Motor neuron (in vitro differentiated cells): ENCODE measurements at places on chromosomes 3 and 15.

- ATAC-seq, result peak; percentile 45
Observed at GRCh38 chr3:52787672-52788625, 6.6 kb upstream of the ITIH3 start.

GRCh38 chr15:95429345-95429744, 901.2 kb upstream of the NR2F2 start:
- ATAC-seq, result no peak

DNA sequence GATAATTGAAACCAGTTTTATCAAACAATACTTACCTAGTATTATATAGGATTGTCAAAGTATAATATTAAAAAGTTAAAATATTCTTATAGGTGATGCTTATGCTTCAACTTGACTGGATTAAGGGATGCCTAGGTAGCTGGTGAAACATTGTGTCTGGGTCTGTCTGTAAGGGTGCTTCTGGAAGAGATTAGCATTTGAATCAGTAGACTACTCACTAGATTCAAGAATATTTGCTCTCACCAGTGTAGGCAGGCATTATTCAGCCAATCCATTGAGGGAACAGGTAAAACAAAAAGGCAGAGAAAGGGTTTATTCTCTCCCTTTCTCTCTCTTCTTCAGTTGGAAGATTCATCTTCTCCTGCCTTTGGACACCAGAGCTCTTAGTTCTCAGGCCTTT, 486.8 kb upstream of the GOLIM4 start:
- ATAC-seq, result no peak

DNA sequence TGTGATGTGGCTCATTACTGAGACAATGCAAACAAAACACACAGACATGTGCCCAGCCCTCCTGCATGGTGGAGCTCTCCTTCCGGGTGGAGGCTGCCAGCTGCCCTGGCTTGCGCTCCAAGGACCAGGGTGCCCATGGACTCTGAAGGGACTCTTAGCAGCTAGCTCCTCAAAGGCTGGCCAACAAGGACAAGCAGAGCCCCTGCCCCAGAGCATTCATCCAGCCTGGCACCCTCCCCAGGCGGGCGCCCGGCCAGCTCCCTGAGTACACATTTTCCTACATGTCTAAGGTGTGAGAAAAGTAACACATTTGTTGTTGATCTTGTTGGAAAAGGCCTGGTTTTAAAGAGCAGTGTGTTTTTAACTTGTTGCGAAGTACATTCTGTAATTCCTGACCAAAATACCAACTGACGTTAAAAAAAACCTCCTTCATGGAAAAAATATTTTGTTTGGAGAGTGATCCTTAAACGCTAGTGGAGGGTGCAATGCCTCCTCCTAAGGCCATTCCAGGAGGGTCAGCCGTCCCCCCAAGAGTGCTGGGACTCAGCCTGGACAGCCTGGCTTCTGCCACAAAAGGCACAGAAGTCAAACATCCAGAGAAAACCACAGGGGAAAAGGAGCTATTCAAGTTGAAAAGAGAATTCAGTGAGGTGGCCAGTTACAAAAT, 86.9 kb downstream of the KLF15 start:
- no peak for ATAC-seq

- no peak for ATAC-seq
Observed at GRCh38 chr3:184597829-184598573, 36.4 kb downstream of the EPHB3 start.

DNA sequence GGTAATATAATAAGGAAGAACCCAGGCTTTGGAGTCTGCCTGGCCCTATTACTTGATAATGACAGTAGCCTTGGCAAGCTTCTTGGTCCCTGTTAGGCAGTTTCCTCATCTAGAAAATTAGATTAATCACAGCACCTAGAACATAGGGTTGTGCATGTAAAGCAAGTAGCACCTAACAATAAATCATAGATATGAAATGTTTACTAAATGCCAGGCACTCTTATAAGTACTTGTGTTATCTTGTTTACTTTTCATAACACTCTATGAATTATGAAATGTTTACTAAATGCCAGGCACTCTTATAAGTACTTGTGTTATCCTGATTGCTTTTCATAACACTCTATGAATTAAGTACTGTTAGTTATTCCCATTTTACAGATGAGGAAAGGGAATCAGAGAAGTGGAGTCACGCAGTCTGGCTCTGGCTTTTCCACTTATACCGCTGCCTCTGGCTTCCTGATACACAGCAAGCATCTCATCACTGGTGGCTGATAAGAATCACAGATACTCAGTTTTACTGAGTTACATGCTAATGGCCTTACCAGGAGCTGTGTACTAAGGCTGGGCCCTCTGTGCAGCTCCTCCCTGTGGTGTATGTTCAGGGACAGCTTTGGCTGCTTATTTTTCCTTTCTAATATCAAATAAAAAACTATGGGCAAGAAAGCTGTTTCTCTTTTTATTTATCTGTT, 123.4 kb downstream of the FEZF2 start:
- no peak for ATAC-seq

DNA sequence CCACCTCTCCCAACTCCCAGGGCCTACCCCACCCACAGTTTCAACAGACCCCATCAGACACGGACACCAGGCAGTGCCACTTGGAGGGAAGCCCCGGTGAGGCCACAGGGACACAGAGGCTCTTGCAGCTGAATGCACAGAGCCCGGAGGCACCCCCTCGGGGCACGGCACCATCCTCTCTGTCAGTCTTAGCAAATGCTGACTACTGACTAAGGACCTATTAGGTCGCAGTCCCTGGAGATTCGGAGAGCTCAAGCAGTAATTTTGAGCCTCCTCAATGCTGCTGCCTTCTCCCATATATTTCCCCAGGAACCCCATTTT, 79.9 kb downstream of the VGLL4 start:
- no peak for ATAC-seq

- ATAC-seq, result peak; percentile 46
Observed at GRCh38 chr15:75648156-75649000, 666 bp downstream of the SNX33 start.

- no peak for ATAC-seq
Observed at GRCh38 chr15:50049871-50050270, 69.2 kb downstream of the ATP8B4 start.

DNA sequence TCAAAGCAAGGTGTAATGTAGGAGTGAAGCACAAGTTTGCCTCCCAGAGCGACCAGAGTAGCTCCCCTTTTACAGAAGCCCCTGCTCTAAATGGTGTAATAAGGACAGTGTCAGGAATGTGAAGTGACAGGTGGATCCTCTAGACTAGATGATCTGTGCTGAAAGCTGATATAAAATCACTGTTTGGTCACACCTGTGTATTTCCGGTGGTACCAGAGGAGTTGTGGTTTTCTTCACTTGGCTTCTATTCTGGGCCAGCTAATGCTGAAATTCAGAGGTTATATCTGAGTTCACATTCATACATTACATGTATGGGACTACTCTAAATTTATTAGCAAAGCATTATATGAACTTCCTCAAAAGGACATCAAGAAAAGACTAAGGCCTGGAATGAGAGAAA, 117.4 kb downstream of the IL1RAP start:
- no peak for ATAC-seq

DNA sequence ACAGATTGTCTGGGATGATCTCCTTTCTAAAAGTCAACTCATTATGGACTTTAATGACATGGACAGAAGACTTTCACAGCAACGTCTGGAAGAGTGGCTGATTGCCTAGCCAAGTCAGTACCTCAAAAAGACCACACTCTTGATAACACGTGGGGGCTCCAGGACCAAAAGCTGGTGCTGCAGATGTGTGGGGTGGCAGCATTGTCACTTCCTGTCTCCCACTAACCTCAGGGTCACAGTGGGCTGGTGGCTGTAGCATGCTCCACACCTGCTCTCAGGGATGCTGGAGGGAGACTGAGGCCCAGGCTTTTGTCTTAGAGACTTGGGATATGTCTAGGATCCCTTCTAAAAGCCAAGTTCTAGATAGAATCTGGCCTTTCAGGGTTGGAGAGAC, 118.1 kb downstream of the APBA2 start:
- no peak for ATAC-seq

GRCh38 chr3:4409971-4410573, 57.0 kb downstream of the SUMF1 start:
- ATAC-seq, result no peak

DNA sequence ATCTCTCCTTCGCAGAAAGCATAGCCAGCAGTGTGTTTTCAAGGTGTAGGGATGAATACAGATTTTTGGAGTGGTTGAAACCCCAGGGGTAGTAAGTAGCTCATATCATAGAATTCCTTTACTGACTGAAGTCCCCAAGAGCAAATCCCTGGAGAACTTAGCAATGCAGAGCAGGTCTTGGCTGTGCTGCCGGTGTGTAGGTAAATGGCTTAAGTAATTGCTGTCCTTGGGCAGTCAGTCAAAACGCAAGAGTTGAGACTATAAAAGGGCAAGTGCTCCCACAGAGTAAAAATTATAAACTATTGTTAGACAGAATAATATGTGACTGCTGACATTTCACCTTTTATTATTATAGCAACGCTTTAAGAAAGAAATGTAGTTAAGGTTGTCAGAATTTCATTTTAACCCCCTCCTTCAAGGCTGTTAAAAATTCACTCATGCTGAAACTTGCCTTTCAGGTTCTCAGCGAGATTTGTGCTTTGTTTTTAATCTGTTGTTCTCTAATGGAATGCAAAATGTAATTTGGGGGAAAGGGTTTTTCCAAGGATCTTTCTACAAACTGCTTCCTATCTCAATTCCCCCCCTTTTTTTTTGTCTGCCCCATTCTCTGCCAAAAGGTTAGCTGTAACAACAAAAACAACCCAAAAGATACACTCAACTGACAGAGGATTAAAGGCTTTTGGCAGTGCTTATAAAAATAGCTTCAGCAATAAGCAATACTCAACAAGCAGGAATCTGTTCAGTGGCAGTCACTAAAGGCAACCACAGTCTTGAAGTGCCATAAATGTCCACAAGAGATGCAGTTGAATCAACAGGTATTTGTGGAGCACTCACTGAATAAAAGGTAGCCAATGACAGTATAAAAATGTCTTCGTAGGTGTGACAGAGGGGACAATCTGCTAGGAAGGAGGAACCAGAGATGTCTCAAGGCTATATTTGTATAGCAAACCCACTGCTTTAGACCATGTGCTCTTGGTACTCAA, 105.3 kb downstream of the THRB start:
- ATAC-seq, result no peak

- ATAC-seq, result no peak
Observed at GRCh38 chr3:147370349-147370748, 36.0 kb downstream of the ZIC4 start.

GRCh38 chr3:23519314-23520208, 286.2 kb upstream of the UBE2E1 start:
- ATAC-seq, result peak; percentile 45

DNA sequence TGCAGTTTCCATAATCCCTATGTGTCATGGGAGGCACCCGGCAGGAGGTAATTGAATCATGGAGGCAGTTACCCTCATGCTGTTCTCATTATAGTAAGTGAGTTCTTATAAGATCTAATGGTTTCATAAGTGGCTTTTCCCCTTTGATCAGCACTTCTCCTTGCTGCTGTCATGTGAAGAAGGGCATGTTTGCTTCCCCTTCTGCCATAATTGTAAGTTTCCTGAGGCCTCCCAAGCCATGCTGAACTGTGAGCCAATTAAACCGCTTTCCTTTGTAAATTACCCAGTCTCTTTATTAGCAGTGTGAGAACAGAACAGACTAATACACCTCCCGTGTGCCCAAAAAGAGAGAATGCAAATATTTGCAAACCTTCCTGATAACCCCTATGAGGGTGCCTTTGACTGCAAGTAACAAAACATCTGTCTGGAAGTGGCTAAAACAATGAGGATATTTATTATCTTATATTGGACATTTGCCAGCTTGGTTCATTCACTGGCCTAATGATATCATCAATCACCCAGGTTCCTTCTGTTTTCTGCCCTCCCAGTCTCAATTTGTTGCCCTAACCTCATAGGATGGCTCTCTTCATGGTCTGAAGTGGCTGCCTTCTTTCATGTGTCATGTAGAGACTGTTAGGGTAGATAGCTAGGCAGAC, 68.7 kb downstream of the BHLHE40 start:
- ATAC-seq, result no peak

- peak; percentile 41 for ATAC-seq
Observed at GRCh38 chr15:72833561-72833960, 50.0 kb upstream of the ADPGK start.

GRCh38 chr3:9938966-9939365, 5.3 kb downstream of the CRELD1 start:
- no peak for ATAC-seq

GRCh38 chr3:15339786-15340215, 7.4 kb upstream of the SH3BP5 start:
- ATAC-seq, result no peak

- no peak for ATAC-seq
Observed at GRCh38 chr15:66870880-66871388, 168.9 kb downstream of the SMAD6 start.

- no peak for ATAC-seq
Observed at GRCh38 chr3:25663347-25663868, 1.3 kb downstream of the TOP2B start.

DNA sequence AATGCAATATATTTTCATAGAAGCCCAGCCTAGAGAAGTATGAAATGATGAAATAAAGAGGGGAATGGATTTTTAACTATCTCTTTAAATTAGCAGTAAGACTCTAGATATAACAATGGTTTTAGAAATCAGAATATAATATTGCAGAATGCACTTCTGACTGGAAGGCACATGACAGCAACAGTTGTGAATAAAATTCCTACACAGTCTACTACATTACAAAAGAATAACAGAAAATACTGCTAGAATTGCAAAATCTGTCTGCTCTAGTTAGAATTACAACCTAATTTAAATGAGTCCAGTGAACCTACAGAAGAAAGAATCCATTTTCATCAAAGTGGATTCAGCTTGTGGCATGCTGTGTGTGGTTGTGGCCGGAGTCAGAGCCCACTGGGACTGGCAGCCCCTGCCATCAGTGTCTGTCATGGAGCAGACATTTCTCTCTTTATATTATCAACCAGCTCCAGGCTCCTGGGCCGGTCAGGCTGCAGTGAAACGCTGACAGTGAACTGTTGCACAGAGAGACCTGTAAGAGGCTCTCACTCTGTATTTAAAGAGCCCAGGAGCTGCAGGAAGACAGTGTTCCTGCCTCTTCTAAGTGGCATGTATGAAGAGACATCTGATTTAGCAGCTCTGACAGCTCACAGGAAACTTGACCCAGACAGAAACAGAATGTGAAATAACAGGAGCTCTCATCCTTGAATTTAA, 1523.8 kb upstream of the CADM2 start:
- no peak for ATAC-seq

DNA sequence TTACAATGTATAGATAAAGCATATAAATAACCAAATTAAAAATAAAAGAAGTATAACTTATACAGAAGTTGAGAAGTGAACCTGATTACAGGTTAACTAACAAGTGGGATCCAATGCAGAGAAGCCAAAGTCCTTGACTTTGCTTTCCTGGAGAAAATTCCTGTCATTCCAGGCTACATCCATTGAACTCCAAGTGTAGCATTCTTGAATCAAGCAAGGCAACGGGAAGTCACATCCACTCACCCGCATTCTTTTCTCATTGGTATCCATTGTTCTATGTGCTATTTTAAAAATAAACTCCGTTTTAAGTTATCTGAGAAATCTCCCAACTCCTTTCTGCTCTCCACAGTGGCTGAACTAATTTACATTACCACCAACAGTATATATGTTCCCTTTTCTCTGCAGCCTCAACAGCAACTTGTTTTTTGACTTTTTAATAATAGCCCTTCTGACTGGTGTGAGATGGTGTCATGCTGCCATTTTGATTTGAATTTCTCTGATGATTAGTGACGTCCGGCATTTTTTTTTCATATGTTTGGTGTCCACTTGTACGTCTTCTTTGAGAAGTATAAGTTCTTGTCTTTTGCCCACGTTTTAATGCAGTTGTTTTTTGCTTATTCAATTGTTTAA, 534.3 kb downstream of the ROBO1 start:
- no peak for ATAC-seq
